AG09309 (cell line): ENCODE measurements at places on chromosomes 5 and 9.

GRCh38 chr9:126494264-126494663, 119.5 kb upstream of the LMX1B start:
- DNase-seq, result no peak

- DNase-seq, result peak; percentile 69
Measured at GRCh38 chr5:74641735-74642542, 1.4 kb upstream of the ENC1 start.

DNA sequence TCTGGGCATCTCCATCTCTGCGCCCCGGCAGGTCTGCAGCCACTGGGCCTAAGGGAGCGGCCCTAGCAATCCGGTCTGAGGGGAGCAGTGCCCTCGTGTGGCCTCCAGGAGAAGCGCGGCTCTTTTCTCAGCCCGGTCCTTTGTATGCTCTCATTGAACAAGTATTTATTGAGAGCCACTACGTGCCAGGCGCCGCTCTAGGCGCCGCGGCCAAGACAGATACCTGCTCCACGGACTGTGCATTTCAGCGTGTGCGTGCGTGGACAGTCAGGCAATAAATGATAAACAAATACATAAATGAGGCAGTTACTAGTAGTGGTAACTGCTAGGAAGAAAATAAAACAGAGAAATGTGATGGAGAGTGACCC, 2.3 kb upstream of the SLC4A9 start:
- peak; percentile 47 for DNase-seq

- no peak for DNase-seq
Measured at GRCh38 chr5:121795511-121795910, 56.2 kb upstream of the FTMT start.

DNA sequence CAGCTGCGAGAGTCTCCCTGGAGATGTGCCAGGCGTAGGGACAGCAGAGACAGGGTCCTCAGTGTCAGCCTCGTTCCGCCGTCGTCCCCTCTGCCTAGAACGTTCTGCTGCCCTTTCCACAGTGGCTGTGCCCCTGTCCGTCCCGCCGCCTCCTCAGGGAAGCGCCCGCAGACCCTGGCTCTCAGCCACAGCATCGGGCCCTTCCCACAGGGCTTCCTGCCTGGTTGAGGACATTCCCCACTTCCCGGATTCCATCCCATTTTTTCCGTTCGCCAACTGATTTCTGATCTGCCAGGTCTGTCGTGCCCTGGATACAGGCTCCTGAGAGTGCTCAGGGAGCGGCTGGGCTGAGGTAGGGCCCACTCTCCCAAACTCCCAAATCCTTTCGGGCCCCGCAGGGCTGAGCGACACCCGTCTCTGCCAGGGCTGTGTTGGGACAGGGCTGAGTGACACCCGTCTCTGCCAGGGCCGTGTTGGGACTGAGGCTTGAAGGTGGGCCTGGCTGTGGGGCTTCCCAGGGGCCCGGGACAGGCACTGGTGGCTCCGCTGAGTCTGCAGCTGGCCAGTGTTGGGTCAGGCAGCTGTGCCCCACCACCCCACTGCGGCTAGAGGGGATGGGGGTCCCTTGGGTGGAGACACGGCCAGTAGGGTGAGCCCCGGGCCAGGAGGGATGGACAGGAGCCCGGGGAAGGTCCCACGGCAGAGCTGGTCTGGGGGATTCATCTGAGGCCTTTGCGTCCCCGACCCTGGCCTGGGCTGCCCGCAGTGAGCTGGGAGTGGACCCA, 15.9 kb downstream of the DNLZ start:
- no peak for DNase-seq

- no peak for DNase-seq
Measured at GRCh38 chr5:143850050-143850683, 38.2 kb downstream of the HMHB1 start.

DNA sequence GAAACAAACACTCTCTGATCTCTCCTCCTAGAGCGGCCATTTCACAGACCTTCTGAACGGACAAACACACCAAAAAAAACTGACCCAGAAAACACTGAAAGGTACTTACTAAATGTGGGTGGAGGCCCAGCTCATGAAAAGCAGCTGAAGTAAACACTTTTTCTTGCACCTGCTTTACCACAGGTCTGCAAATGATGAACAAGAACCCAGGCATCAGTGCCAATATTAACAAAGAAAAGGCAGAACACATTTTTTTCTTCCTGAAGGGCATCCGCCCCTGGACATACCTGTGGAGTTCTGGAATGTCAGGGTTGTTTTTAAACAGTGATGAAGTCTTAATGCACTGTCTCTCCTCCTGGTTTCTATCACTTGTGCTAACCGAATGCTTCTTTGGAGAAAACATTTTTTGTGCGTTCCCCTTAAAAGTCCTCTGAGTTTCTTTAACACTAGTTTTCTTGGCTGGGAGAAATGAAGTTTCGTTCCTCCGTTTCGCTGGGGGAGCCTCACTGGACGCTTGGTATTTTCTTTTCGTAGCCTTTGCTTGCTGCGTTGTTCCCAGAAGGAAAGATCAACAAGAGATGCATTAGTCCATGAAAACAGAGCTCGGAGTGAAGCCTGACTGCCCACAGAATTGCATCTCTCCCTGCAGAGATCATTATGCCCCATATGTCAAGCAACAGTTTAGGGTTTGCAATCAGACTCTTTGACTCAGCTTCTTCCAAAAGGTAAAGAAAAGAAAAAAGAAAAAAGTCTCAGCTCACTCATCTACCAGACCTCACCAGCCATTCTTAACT, 7.4 kb downstream of the DDX31 start:
- no peak for DNase-seq

GRCh38 chr5:101012880-101013279, 109.8 kb upstream of the ST8SIA4 start:
- no peak for DNase-seq

GRCh38 chr5:173342813-173343755, 14.9 kb upstream of the STC2 start:
- no peak for DNase-seq

- DNase-seq, result no peak
Measured at GRCh38 chr9:86665416-86665815, 281.9 kb downstream of the GAS1 start.

- no peak for DNase-seq
Measured at GRCh38 chr5:109453251-109453650, 43.5 kb upstream of the PJA2 start.

- DNase-seq, result no peak
Measured at GRCh38 chr5:82381591-82381990, 103.4 kb upstream of the RPS23 start.

DNA sequence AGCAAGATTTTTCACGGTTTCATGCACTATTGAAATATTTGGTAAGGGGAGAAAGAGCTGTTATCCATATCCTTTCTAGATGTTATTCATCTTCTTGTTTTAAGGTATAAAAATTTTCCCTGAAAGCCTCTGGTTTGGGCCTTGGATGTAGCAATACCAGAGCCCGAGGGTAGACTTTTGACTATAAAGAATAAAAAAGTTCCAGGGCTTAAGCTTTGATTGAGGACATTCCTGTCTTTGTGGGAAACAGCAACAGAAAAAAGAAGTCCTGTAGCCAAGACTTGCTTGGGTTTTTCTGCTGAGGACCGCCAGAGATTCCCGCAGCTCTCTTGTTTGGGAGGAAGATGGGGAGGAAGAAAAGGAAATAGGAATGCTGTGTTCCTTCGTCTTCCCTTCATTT, 440.0 kb upstream of the WWC1 start:
- no peak for DNase-seq
